ENCODE measurements at places on chromosomes 3 and 15. TPM values are rescaled to one million over a fixed set of nuclear protein-coding genes. Genes with fewer than 3 reads are reported as not detected.

The SST gene
- total RNA-seq: not detected

The EPHB1 gene
- not detected for total RNA-seq

- no peak for DNase-seq
These were observed 34.3 kb downstream of the USP8 start for GRCh38 chr15:50458348-50459112.

DNA sequence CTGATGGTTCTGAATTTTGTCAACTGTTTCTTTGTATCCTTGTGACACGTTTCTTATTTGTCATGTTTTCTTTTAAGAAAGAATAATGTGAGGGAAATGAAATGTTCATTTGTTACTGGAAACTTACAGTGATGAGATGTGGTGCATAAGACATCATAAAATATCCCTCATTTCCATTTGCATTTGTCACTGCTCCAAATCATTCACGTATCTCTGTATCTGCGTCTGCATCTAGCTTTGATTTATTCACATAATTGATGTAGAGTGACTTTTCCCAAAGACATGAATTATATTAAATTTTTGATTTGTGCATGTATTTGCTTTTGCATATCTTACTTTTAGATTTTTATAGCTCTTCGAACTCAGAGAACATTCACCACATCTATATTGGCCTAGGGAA, 66.8 kb downstream of the CHL1 start:
- no peak for DNase-seq

GRCh38 chr3:79886204-79886603, 118.4 kb upstream of the ROBO1 start:
- no peak for DNase-seq

- no peak for DNase-seq
These were observed 18.7 kb upstream of the ZXDC start for GRCh38 chr3:126494204-126494969.

Data from activated naive CD4-positive, alpha-beta T cell treated with anti-CD3 and anti-CD28 coated beads for 36 hours (primary cell).